ENCODE measurements at places on chromosomes 1 and 21.

DNA sequence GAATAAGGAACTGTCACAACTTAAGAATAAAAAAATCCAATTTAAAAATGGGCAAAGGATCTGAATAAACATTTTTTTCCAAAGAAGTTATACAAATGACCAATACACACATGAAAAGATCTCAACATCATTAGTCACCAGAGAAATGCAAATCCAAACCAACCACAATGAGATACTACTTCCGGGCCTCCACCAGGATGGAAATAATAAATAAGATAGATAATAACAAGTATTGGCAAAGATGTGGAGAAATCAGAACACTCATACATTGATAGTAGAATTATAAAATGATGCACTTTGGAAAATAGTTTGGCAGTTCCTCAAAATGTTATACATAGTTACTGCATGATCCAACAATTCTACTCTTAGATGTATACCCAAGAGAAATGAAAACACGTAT, 18.7 kb downstream of the ZSWIM5 start:
- no peak for DNase-seq

DNA sequence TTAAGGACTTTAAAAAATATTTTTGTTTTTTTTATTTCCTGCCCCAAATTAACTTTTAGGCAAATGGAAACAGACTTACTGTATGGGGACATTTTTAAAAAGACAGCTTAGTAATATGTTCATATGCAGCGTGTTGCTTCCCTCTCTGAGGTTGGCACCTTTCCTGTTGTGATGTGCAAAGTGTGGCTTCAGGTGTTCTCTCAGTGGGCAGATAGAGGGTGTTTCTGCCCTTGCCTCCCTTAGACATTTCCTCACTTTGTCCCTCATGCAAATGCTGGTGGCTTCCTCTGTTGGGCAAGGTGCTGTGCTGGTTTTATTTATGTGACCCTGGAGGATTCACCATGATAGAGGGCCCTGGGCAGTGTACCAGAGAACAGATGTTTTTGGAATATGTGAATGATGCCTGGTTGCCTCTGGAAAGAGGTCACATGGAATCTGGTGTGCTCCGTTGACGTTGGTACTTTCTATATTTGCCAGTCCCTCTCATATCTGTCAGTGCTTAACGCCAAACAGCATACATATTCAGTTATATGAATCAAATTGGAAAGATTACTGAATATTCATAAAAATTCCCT, 123.5 kb downstream of the PATJ start:
- no peak for DNase-seq

DNA sequence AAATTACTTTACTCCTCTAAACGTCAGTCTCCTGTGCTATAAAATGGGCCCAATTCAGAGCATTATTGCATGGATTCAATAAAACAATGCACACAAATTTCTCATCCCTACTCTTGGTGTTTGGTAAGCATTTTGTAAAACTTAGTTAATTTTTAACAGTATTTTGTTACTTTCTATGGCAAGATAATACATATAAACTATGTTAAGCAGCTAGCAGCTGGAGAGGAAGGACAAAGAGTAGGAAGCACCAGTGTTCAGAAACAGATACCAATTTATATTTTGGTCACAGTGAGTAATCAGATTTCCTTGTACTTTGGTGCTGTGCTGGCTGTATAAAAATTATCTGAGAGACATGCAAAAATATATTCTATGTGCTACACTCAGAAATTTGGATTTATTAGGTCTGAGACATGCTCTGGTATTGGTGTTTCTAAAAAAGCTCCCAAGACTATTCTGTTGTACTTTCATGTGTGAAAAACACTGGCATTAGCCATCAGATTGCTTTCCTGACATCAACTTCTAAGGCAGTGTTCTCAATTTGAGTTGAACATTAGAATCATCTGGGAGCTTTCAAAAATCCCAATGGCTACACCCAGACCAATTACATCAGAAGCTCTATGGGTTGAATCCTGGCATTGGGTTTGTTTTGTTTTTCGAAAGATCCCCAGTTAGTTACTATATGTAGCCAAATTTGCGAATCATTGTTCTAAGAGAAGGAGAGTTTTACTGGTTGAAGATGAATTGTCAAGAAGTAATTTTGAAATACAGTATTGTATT, 100.3 kb upstream of the C1orf87 start:
- no peak for DNase-seq

DNA sequence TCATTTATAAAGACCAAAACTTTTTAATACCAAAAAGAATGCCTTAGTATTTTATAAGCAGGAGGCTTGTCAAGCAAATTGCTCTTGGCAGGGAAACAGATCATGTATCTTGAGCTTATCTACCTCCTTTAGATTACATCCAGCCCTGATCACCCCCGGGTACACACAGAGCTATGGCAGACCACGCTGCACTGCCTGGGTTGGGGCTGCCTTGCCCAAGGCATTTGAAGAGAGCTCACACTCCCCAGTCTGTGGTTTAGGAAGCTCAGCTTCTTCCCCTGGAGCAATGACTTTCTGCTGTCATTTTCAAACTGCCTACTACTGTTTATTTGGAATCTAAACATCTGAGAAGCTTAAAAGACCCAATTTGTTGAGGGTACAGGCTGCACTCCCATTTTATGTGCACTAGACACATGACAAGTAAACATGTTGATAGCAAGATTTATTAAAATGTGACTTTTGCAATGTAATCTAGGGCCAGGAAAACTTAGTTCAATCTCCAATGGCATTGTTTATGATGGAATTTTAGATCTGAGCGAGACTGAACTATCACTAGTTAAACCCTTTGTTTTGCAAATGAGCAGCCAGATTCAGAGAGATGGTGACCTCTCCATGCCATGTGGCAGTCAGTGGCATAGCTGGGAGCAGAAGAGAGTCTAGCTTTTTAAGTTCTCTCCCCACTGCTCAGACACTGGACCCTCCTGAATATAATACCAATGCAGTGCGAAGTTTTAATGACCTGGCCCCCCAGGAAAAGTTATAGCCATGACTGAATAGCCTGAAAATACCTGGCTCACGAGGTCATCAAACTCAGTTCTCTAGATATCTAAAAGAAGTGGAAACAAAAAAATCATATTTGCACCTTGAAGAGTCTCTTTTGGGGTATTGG, 214.9 kb downstream of the HLX start:
- no peak for DNase-seq
